ENCODE measurements at places on chromosomes 6 and 20.

DNA sequence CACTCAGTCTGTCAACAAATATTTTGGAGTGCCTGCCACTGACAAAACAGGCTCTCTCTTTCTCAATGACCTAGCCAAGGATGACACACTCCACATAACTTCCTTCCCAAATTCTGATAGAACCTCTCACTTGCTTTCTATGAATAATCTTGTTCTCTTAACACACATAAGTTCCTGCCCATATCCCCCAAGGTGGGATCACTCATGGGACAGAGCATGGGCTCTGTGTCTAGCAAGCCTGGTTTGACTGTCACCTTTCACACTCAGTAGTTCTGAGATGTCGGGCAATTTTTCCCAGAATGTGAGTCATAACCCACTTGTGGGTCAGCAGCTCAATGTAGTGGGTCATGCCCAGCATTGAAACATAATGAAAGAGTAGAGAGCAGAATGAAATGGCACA lies 78.1 kb downstream of the LRFN2 start:
- no peak for DNase-seq

- DNase-seq: no peak
Observed at GRCh38 chr6:113402544-113402943, 454.6 kb upstream of the MARCKS start.

GRCh38 chr6:35552285-35552917 lies 39.7 kb upstream of the TULP1 start:
- DNase-seq: peak; percentile 81

- DNase-seq: no peak
Observed at GRCh38 chr20:47396762-47397476, 40.4 kb upstream of the ZMYND8 start.

GRCh38 chr6:7373739-7374138 lies 15.8 kb downstream of the CAGE1 start:
- DNase-seq: no peak

- DNase-seq: no peak
Observed at GRCh38 chr20:8756410-8756809, 312.5 kb upstream of the PLCB4 start.

- no peak for DNase-seq
Observed at GRCh38 chr6:144294016-144294415, 8.9 kb downstream of the UTRN start.

DNA sequence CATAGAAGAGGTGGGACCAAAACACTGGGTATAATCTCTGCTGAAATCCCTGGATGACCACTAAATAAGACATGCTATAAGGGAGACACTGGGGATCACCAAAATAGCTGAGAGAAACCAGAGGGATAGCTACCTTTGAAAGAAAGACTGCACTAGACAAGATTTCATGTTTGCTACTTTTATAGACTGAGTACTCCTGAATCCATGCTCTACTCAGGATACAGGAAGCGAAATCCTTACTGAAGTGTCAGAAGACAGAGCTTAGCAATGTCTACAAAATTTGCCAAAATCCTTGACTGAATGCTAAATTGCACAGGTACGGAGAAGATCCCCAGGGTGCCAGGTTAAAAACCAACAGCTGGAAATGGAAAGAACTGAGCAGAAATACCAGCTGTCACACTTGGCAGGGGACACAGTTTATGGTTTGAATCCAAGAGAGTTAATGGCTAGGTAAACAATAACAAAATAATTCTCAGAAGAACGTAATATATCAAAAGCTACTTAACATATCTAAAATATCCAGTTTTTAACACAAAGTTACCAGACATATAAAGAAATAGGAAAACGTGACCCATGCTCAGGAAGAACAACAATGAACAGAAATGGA lies 125.4 kb downstream of the MAN1A1 start:
- no peak for DNase-seq

DNA sequence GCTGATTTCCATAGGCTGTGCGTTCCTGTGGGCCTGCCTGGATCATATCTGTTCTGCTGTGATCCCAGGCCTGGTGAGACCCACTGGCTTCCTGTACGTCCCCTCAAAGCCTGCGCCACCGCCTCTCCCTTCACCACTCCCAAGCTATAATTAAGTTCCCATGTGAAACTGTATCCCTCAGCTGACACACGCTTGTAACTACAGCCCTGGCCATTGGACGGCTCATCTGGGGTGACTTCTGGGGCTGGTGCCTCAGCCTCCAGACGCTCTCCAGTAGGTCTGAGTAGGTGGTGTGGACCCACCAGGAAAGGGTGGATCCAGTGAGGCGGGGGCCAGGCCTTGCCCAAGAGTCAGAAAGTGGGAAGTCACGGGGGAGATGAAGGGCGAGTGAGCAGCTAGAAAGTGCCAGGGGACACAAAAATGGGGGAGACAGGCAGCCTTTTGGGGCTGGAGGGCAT lies 21.0 kb downstream of the PPARD start:
- DNase-seq: no peak

DNA sequence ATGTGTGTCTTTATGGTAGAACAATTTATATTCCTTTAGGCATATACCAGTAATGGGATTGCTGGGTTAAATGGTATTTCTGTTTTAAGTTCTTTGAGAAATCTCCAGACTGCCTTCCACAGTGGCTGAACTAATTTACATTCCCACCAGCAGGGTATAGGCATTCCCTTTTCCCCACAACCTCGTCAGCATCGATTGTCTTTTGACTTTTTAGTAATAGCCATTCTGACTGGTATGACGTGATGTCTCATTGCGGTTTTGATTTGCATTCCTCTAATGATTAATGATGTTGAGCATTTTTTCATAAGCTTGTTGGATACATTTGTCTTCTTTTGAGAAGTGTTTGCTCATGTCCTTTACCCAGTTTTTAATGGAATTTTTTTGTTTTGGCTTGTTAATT lies 5.3 kb upstream of the TASP1 start:
- DNase-seq: no peak

- no peak for DNase-seq
Observed at GRCh38 chr6:16898640-16899396, 137.6 kb upstream of the ATXN1 start.

DNA sequence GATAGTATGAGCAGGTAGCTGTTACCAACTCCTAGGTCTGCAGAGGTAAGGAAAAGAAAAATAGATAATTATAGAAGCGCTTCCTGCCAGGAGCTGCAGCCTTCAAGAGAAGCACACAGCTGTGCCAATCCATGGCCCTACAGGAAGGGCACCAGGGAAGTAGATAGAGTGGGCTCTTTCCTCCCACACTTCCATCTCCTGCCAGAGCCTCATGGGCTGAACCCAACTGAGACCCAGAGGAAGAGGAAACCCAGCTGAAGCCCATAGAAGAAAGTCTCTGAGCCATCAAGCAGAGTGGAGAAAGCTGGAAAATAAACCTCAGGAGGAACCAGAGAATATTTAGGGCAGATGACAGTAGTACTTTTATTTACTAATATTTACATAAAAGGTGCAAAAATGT lies 146.7 kb upstream of the ATXN1 start:
- DNase-seq: no peak

Measured in CD4-positive, alpha-beta T cell treated with Interleukin-17A for 4 hours (primary cell).